Activated gamma-delta T cell (primary cell): ENCODE measurements at places on chromosomes 12 and 14.

DNA sequence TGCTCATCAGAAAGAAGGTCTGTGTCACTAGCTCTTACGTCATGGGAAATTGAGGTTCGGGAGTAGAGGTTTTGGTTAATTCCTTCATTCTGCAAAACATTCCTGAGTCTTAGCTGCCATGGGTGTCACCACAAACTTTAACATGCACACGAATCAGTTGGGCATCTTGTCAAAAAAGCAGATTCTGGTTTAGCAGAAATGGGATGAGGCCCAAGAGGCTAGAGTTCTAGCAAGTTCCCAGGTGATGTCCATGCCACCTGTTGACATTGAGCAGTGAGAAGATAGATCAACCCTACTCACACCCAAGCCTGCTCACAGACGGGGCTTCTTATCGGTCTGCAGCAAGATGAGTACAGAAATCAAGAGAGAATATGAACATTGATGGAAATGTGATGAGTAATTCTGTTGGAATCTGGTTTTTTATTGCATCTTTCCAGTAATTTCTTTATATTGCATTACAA is 11.7 kb upstream of the RIN3 start:
- DNase-seq: no peak

DNA sequence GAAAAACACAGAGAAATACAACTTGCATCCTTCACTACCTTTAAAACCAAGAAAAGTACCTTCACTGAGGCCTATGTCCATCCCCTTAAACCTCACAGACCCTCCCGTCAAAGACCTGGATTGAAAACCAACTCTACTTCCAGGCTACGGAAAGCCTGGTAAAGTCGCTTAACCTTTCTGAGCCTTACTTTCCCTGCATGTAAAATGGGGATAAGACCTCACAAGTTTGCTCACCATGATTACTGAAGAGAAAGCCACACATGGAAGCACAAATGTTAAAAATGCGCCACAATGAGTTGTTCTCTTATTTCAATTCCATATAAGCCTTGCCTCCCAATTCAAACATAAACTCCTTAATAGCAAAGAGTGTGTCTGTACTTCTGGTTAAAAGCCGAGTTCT is 8.4 kb downstream of the ACTN1 start:
- no peak for DNase-seq

- no peak for DNase-seq
Measured at GRCh38 chr12:29103539-29103974, 45.5 kb upstream of the FAR2 start.

DNA sequence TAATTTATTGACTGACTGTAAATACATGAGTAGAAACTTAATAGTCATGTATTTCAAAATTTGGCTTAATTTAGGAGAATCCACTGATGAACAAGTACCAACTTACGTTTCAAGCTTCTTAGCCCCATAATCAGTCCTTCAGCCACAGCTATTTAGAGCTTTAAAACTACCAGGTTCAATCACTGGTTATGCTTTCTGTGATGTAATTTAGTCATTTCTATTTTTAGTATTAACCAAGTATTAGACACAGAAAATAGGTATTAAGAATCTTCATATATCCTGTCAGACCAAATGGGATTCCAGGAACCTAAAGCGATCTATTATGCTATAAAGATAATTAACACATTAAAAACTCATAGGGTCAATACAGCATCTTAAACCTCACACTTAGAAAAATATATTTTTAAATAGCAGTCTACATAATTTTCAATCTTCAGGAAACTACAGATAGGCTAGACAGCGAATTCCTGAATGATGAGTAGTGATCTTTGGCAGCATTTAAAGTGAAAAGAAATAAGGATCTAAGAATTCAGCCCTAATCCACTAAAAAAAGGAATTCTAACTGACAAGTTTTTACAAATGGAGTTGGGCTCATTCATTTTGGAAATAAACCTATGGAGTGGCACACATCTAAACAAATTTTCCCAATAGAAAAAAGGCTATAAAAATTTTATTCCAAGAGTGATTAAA is 51.5 kb downstream of the ZC3H14 start:
- DNase-seq: no peak

GRCh38 chr12:75337905-75338304 is 3.4 kb downstream of the GLIPR1L1 start:
- no peak for DNase-seq

DNA sequence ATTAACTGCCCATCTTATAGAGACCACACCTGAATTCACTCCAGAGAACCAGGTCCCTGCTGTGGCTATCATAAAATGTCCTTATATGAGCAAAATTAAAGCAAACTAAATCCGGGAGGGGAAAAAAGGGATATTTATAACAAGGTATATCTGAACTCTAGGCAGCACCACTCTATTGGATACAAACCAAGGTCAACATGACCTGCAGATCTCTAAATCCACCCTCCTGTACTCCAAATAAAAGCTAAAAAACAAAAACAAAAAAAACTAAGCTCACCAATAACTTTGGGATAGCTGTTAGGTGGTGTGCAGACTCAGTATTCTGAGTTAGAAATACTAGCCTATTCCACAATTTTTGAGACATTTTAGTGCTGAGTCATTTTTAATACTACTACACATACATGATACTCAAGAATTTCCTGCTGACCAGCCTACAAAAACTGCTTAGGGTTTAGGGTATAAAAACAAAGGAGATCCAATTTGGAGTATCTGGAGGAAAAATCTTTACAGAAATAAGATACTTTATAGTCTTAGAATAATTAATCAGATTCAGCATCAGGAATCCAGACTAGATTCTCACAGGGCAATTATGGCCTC is 46.6 kb upstream of the LTBP2 start:
- DNase-seq: no peak

GRCh38 chr12:115354007-115354890 is 670.3 kb upstream of the TBX3 start:
- DNase-seq: no peak

DNA sequence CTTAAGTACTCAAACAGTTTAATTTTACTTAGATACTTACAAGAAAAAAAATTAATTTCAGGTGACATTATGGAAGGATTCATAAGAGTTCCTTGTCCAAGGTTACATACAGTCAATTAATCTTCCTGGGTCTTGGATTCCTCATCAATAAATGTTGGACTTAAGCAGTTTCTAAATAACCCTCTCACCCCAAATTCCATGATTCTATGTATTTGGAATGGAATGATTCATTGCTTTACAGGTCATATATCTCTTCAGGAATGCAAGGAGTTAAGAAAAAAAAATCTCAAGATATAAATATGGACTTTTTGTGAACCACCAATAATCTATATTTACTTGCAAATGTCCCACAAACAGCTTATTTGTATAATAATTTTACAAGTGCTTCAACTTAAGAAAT is 84.2 kb upstream of the BMP4 start:
- DNase-seq: no peak

DNA sequence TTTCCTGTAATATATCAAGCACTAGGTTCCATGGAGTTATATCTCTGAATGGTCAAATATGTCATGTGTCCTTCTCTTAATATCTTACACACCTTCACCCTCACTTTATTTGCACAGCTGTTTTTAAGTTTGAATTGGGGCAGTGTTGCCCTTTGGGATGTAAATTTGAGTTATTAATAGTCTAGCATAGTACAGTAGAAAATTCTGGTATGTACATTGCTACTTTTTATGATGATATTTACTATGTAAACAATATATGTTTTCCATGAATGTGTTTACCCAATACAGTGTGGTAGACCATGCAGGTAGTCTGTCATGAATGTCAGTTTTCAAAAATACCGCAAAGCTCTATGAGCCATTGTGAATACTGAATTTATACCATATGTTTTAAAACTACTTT is 50.5 kb downstream of the METTL25 start:
- DNase-seq: no peak

DNA sequence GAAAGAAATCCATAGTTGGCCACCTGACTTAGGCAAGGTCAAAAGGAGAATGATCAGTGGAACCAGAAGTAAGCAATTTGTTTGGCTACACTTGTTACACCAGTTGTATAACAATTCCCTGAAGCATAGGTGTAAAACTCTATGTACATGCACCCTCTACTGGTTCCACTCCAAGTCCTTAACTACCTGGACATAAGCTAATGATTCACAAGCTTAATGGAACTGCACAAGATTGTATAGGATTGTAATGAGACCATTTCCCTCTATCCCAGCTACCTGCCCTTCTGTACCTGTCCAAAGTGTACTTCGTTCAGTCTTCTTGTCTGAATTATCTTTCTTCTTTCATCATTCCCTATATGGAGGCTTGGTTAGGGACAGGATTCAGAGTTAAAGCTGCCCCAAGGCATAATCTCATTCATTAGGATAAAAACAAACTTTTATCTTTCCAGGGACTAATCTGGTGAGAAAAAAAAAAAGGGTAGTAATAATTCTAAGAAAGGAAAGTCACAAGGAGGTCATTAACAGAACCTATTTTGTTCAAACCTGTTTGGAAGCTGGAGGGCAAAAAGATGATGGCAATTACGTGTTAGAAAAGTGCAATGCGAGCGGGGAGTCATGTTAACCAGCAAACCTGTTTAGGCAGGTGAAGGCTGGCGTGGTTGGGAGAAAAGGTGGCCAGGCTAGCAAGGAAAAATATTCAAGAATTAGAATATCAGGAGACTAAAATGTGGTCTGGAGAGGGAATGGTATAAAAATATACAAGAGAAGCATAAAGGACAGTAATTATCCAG is 2.8 kb upstream of the TMEM52B start:
- no peak for DNase-seq

DNA sequence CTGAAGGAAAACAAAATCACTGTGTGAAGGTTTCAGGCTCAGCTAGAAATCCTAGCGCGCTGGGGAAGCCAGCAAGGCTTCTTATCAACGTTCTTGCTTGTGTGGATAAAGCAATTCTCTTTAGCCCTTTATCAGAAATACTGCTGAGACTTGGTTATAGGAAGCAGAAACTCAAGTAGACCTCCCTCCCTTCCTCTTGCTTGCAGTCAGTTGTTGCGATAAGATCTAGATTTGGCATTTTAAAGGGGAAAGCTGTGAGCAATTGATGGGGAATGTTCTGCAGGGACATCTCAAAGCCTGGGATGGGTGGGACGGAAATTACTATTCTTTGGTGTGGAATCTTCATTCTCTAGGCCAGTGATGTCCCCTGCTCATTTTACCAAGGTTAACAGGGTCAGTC is 76.4 kb upstream of the ANO4 start:
- no peak for DNase-seq

- DNase-seq: no peak
Measured at GRCh38 chr14:22386924-22387775, 201.9 kb downstream of the DAD1 start.

DNA sequence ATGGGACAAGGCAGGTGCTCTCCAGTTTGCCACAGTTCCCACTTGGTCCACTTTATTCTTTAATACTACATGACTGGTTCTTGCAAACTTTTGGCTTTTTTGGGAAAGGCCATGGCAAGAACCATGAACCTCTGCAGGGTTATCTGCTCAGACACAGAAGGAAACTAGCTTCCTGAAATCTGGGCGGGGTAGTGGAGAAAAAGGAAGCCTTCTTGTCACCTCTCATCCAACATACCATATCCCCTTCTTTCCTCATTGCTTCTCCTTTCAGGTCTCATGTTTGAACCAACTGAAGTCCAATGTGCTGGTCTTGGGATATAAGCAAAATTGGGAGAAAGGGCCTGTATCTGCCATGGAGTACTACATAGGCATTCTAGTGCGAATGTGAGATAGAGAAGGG is 5.5 kb upstream of the KLHL33 start:
- DNase-seq: no peak

DNA sequence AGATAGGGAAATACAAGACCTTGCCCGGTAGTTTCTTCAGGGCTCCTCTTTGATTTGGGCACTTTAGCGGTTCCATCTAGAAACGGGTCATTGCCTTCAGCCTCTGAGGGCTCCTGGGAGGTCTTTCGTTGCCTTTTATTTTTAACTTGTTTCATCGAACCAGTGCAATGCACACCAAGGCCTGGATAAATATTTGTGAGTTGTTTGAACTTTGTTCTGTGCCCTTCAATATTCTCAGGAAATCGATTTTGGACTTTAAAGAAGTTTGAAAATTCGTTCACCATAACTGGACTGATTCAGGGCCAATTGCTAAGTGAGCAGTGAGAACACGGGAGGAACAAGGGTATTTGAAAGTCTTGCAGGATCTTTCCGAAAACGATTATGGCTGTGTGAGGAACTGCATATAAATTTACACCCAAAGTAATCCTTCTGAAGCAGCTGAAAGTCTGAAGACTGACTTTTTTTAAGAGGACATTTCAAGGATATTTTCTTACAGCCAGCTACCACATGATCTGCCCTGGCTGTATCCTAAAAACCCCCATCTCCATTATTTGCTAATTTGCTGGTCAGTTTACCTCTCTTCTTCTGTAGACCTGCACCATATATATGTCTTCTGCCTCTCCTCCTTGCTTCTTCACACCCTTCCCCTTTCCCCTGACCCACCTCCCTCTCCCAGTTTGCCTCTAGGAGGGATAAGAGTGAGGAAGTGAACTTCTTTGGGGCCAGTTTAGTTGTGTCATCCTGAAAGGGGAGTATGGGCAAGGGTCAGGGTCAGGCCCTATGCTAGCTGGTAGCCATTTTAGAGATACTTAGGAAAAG is 8.0 kb downstream of the DUSP6 start:
- DNase-seq: no peak

GRCh38 chr14:61672796-61673195 is 22.5 kb upstream of the HIF1A start:
- no peak for DNase-seq

GRCh38 chr14:32509632-32510187 is 180.6 kb downstream of the AKAP6 start:
- DNase-seq: no peak

DNA sequence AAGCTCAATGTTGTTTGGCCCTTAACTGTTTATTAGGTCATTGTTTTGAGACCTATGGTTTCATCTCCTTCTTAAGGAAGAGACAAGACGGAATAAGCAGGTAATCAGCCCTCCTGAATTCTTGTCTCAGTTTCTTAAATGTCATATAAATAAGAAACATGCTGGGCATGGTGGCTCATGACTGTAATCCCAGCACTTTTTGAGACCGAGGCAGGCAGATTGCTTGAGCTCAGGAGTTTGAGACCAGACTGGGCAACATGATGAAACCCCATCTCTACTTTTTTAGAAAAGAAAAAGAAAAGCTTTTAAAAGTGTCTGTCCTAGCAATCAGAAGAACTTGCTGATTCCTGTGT is 5.1 kb downstream of the MTRFR start:
- no peak for DNase-seq

DNA sequence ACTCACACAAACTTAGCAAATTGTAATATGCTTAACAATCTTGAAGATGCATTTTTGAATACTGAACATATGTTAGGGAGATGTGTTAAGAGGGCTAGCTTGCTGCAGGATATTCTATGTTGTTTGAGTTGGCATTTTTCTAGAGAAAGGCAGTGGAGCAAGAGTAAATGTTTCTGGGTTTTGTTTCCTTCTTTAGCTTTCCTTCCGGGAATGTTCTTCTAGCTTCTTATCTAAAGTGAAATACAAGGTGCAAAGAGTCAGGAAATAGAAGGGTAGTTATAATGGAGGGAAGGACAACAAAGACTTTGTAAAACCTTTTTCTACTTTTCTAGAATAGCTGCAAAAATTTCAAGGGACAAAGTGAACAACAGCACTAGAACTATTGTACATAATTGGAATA is 77.6 kb upstream of the KCNH3 start:
- DNase-seq: no peak

GRCh38 chr12:106987846-106988245 is 900 bp upstream of the MTERF2 start:
- DNase-seq: no peak

- no peak for DNase-seq
Measured at GRCh38 chr12:105026411-105026810, 40.3 kb downstream of the NOPCHAP1 start.

GRCh38 chr14:21275261-21275858 is 4.5 kb upstream of the RPGRIP1 start:
- no peak for DNase-seq
